ENCODE measurements at places on chromosomes 16 and 17.

DNA sequence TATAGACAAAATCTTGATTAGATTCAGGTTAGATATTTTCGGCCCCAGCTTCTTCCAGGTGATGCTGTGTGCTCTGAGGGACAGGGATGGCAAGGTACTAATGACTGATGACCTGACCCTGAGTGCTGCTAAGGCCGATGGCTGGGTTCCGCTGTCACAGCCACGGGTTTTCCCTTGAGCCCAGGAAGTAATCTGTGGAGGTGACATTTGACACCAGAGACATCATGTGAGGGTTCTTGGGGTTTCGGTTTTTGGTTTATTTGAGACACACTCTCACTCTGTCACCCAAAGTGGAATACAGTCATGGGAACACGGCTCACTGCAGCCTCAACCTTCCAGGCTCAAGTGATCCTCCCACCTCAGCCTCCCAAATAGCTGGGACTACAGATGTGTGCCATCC is 9.8 kb downstream of the OTOP3 start:
- DNase-seq, result no peak

DNA sequence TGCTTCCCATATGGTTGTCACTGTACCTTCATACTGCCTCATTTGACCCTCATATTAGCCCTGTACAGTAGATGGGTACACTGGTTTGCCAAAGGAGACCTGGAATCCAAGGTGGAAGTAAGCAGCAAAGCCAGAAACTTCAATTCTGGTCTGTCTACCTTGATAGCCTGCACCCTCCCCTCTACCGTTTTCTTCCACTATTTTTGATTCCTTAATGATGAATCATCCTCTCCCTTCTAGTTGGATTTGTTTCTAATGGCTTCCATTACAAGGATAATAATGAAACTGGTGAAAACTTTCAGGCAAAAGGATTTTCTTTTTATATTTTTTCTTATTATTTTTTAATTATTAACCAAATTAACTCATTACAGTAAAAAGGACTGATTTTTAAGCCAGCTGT is 17.3 kb downstream of the TAC4 start:
- no peak for DNase-seq

- peak; percentile 38 for DNase-seq
These were observed 2.3 kb upstream of the BORCS6 start for GRCh38 chr17:8192070-8192815.

DNA sequence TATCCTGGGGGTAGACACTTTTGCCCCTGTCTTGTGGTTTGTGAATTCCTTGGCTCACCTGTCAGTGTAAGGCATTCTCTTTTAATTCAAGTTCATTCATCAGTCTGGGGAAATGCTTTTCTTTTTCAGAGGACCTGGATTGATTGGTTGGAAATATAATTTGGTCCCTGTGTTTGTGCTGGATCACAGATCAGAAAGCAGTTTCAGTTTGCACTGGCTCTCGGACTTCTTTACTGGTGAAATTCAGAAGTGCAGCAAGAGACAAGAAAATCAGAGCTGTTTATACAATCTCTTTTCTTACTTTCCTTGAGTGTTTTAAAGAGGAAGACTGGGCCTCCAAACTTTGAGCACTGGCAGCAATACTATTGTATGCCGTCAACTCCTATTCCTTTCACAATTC is 161.8 kb upstream of the KCNJ16 start:
- DNase-seq, result no peak

- no peak for DNase-seq
These were observed 403.0 kb upstream of the ASIC2 start for GRCh38 chr17:33696102-33696501.

DNA sequence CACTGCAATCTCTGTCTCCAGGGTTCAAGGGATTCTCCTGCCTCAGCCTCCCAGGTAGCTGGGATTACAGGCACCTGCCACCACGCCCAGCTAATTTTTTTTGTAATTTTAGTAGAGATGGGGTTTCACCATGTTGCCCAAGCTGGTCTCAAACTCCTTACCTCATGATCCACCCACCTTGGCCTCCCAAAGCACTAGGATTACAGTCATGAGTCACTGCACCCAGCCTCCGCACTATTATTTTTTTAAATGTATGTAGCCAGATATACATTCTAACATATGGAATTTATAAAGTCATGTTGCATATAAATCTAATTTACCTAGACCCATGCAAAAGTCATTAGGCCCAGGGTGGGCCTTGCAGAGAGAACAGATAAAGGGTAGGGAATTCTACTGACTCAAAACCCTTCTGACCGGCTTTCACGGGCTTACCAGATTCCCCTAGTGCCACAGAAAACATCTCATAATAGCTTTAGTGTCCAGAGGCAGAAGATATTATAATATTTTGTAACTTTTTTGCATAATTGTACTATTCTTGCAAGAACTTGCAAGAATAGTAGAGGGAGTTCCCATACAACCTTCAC is 20.5 kb upstream of the HELZ start:
- DNase-seq, result no peak

DNA sequence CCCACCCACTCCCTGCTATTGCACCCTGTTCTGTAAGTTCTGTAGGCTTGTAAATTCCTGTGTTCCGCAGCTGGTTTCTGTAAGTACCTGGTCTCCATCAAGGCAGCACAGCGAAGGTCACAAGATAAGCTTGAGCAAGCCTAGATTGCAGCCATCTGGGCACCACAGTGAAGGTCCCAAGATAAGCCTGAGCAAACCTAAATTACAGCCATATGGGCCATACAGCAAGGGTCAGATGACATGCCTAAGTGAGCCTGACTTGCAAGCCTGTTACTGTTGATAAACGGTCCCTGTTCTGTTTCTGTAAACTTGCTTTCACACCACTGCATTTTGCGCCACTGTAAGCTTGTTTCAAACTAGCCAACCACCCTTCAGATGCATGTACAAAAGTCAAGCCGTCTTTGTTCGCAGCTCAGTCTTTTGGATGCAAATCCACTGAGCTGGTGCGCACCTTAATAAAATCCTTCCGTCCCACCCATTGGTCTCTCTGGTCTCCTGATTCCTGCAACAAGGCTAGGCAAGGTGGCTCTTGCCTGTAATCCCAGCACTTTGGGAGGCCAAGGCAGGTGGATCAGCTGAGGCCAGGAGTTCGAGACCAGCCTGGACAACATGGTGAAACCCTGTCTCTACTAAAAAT is 42.6 kb upstream of the ATF7IP2 start:
- DNase-seq, result no peak

- DNase-seq, result peak; percentile 41
These were observed 421 bp upstream of the DLX4 start for GRCh38 chr17:49968405-49969133.

DNA sequence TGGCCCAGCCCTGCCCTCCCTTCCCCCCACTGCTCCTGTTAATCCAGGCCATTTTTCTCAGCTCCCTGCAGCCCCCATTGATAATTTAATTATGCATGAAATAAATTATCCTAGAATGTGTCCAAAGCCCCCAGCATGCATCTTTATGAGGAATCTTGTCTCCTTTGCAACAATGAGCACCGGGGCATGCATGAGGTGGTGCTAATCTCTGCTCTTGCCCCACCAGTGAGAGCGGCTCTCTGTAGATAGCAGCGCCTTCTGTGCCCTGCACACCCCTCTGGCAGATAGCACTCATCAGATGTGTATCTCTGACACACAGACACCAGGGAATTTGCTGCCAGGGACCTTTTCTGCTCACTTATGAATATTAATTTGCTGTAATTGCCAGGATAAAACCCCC is 140.2 kb upstream of the CDC42EP4 start:
- no peak for DNase-seq

GRCh38 chr16:17261197-17261858 is 209.4 kb downstream of the XYLT1 start:
- no peak for DNase-seq

DNA sequence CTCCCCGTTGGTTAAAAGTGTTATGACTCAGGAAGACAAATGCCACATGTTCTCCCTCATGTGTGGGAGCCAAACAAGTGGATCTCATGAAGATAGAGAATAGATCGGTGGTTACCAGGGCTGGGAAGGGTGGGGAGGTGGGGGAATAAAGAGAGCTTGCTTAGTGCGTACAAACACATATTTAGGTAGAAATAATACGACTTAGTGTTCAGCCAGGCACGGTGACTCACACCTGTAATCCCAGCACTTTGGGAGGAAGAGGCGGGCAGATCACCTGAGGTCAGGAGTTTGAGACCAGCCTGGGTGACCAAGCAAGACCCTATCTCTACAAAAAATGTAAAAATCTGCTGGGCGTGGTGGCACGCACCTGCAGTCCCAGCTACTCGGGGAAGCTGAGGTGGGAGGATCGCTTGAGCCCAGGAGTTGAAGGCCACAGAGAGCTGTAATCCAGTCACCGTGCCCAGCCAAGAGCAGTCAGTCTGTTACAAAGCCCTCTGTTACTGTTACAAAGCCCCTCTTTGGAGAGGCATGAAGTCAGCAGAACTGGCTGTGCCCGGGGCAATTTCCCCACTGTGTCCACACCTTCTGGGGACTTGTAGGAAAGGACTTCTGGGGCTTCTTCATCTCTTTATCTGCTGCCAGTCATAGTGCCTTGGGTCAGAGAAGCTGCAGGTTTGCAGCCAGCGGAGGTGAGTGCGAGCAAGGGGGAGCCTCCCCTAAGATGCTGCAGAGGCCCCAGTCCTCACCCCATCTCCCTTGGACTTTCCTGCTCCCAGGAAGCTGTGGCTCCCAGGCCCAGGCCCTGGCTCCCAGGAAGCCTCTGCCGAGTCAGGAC is 4.3 kb upstream of the ALDH3A1 start:
- DNase-seq, result no peak

DNA sequence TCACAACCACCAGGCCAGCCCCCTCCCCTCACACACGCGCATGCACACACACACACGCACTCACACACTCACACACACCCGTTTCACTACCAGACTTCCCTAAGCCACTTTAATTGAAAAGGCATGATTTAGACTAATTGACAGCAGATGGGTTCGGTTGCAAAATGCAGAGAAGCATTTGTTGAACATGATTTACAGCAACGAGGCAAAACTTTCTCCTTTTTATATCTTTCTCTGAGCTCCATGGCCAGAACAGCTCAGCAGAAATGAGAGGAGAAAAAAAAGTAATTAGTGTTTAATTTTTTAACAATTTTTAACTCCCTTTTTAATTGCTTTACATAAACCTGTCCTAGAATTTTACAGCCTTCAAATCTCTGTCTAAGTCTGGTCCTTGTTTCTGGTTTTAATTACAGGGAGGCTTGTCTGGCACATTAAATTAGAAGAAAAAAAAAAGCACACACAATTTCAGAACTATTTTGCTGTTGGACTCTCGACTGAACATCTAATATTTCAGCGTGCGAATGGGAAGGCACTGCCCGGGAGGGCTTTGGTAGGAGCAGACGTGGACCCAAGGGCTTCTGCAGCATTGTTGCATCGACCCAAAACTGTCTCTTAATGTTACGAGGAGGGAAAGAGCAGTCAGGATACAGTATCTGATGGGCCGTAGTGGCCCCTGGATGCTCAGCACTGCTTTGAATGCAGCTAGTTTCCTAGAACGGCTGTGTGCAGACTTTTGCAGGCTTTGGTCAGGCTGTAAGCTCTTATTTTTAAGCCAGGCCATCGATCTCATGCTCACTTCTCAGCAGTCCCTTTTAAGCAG is 255.9 kb downstream of the SOX9 start:
- DNase-seq, result no peak

GRCh38 chr17:82561429-82562035 is 42.0 kb downstream of the FOXK2 start:
- no peak for DNase-seq

DNA sequence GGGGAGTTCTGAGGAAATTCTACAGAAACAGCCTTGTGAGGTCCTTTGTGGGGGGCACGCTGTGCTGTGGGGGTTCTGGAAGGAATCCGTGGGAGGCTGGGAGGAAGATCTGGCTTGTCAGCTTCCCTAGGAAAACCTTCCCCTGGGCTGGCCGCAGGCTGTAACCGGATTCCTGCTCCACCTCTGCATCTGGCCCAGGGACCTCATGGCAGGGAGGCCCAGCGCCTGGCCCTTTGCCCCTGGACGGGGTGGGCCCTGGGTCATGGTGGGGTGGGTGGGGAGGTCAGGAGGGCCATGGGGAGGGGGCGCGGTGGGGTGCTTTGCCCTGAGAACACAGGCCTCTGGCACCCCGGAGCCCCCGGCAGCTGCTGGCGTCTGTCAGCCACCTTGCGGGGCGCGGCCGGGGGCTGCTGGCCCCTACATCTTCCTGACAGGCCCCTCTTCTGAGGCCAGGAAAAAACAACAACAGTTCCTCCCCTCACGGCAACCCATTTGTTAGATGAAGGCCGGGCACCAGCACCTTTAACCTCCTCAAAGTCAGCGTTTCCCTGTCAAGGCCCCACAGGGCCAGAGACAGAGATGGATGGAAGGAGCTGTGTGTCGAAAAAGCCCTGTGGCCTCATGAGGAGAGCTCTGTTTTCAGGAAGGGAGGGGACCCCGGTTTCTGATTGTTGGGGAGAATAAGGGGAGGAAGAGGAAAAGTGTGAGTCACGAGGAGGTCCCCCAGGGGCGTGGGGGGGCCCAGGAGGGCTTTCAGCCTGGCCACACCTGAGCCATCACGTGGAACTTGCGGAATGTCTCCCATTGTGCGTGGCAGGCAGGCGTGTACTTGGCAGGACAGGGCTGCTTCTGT is 3.6 kb upstream of the MEOX1 start:
- DNase-seq, result no peak

DNA sequence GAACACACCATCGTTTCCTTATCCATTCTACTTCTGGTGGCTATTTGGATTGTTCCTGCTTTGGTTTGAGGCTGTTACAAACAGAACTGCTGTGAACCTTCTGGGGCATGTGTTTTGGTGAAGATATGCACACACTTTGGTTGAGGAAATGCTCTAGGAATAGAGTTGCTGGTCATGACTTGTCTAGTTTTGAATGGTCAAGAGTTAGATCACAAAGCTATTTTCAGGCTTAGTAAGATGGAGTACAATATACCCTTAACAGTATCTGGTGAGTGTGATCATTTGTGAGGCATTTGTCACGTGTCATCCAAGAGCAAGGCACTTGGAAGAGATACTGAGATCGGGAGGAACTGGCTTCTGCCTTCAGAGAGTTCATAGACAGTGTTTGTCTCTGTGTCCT is 47.0 kb upstream of the CACNG5 start:
- DNase-seq, result no peak

GRCh38 chr16:6374821-6375220 is 957.8 kb upstream of the RBFOX1 start:
- DNase-seq, result no peak

GRCh38 chr17:73684183-73684582 is 39.9 kb upstream of the SDK2 start:
- DNase-seq, result no peak

DNA sequence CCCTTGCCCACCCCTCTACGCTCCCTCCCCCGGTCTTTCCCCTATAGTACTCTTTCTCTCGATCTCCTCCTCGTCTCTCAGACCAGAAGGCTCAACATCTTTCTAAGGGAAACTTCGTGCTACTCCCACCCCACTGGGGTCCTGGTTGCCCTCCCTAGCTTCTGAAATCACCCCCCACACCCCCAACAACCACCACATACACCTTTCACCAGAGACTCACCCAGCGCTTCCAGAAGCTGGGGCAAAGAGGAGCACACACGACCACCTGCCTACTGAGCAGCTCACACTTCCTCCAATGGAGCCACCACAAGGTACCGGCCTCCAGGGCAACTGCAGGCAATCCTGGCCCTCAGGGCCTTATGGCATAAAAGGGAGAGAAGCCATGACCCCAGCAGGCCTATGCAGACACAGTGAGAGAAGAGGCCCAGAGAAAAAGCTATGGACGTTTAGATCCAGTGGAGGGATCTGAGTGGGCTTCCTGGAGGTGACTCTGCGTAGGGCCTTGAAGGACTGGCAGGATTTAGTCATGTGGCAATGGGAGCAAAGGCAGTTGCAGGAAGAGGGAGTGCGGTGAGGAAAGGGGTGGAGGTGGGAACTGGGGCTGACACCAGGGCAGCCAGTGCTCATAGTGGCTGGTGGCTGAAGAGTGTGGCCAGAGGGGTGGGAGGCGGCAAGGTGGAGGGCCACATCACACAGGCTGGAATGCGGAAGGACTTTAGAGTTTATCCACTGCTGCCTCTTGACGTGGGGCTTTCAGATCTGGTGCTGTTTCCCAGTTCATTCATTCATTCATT is 12.1 kb upstream of the TMEM92 start:
- DNase-seq, result peak; percentile 25

Measured in CD8-positive, alpha-beta T cell (primary cell).